ENCODE measurements at places on chromosomes 5 and 9. TPM values are rescaled to one million over a fixed set of nuclear protein-coding genes. Genes with fewer than 3 reads are reported as not detected.

GRCh38 chr9:124511891-124512805, 4.9 kb upstream of the NR5A1 start:
- DNase-seq = no peak

Gene MYO10
- polyA plus RNA-seq = 39.9 TPM

Gene SLC34A1
- polyA plus RNA-seq = not detected

GRCh38 chr9:97405551-97405950, 6.3 kb upstream of the TDRD7 start:
- no peak for DNase-seq

Gene GALNT12
- 2.3 TPM for polyA plus RNA-seq

GRCh38 chr9:86966852-86967511, 19.7 kb upstream of the GAS1 start:
- DNase-seq = no peak

Gene GRPEL2
- polyA plus RNA-seq = 6.2 TPM

- peak; percentile 67 for DNase-seq
These were observed 90.7 kb upstream of the DHFR start for GRCh38 chr5:80745490-80745889.

DNA sequence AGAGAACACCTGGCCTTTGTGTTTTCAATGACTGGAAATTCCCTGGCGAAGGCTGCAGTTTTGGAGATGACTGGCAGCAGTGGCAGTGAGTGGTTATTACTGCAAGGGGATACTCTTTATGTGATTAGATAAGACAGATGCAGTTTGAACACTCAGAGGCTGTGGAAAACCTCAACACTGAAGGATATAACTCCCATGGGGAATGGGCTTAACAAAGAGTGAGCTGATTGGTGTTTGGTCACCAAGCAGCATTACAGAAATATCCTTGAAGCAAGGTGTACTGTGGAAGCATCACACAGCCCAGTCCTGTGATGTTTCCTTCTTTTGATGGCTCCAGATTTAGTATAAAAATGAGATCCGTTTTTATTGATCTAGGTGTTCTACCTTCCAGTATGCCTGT, 490.7 kb upstream of the PTPRD start:
- DNase-seq = no peak

GRCh38 chr9:97502222-97502983, 937 bp downstream of the TMOD1 start:
- DNase-seq = no peak

GRCh38 chr5:176355400-176356178, 6.0 kb downstream of the KIAA1191 start:
- no peak for DNase-seq

DNA sequence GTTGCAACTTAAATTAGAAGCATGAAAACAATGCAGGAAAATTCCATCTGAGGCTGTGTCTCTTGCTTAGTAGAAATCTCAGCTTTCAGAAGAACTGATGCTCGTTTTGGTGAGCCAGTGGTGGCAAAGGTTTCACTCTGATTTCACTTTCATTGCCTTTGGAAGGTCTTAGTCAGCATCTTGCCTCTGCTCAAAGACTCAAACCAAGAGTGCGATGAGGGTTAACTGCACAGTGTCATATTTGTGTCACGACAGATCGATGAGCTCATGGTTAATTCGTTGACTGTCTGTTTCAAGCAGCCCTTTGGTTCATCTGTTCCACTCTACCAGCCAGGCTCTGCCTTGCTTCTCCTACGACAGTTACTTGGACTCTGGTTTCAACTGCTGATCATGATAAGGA, 331.3 kb upstream of the KIF2A start:
- DNase-seq = no peak

Gene CCDC183
- polyA plus RNA-seq = 0.29 TPM

- DNase-seq = no peak
These were observed 172.1 kb downstream of the PPP2R2B start for GRCh38 chr5:146706321-146706972.

DNA sequence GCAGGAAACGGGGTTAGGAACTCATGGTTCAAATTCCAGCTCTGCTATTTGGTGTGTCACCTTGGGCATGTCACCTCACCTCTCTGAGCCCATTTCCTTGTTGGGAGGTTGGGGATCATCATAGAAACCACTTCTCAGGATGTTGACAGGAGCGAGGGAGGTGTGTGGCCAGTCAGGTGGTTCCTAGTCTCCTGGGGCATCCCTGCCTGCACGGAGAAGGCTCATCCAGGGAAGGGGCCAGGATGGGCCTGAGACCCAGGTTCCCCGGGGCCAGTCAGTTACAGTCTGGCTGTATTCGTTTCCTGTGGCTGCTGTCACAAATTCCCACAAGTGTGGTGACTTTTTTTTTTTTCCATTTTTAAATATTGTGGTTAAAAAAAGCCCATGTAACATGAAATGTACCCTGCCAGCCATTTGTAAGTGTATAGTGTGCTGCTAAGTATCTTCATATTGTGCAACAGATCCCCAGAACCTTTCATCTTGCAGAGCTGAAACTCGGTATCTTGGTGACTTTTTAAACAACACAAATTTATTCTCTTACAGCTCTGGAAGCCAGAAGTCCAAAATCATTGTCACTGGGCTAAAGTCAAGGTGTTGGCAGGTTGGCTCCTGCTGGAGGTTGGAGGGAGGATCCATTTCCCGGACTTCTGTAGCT, 78.7 kb upstream of the UNC5A start:
- DNase-seq = no peak

DNA sequence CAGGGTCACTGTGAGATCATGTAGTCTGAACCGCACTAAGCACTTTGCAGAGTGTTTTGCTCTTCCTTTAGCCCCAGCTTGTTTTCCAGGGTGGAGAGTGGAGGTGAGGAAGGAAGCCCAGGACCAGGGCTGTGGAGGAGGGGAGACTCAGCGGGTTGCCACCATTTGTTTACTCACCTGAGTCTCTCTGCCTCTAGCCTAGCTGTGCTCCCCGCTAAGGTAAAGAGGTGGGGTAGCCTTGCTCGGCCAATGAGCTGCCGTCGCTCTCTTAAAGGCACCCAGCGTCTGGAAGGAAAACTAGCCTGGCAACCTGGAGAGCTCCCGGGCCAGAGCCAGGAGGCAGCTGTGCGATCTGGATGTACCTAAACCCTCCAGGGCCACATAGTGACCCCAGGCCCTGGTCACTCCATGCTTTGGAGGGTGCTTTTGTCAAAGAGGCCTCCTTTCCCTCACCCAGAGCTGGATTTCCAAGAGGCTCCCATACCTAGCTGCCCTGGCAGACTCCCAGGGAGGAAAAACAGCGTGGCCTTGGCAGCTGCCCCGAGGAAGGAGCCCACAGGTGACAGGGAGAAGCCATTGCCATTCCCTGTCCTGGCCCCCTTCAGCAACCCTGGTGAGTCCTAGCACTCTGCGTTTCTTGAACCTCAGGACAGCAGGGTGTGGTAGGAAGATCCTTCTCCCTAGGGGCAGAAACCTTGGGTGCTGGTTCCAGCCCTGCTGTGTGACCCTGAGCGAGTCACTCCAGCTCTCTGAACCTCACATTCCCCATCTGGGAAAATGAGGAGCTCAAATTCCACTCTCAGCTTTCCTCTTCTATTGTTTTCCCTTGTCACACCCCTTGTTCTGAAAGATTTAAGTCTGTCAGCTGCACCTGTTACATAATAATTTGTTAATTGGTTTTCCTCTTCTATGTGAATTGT, 42.4 kb upstream of the LARP1 start:
- DNase-seq = no peak

DNA sequence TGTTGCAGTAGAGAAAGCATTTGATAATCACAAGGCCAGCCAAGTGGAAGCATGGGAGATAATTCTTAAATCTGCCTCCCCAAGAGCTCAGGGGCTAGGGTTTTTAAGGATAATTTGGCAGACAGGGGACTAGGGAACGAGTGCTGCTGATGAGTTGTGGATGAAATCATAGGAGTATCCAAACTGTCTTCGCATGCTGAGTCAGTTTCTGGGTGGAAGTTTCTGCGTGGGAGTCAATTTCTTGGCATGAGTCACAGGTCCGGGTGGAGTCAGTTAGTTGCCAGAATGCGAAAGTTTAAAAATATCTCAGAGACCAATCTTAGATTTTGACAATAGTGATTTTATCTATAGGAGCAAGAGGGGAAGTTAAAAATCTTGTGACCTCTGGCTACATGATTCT, 112.6 kb downstream of the TMC1 start:
- DNase-seq = peak; percentile 53

GRCh38 chr5:174378121-174378874, 332.8 kb downstream of the NSG2 start:
- DNase-seq = no peak

GRCh38 chr5:2300421-2300820, 417.7 kb upstream of the IRX4 start:
- no peak for DNase-seq

DNA sequence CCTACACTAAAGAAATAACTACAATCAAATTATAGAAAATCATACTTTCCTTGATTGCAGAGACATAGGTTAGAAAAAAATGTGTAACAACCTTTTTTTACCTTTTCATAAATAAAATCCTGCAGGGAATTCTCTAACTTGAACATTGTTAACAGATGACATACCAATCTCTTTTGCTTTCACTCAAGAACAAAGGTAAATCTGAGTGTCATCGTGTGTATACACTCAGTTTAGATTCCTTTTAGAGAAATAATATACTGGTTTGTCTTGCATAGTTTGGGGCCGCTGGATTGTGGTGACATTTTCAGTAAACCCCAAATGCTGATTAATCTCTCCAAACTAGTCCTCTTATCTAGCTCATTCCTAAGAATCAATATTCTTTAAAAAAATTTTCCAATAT, 20.8 kb upstream of the MTAP start:
- DNase-seq = no peak

DNA sequence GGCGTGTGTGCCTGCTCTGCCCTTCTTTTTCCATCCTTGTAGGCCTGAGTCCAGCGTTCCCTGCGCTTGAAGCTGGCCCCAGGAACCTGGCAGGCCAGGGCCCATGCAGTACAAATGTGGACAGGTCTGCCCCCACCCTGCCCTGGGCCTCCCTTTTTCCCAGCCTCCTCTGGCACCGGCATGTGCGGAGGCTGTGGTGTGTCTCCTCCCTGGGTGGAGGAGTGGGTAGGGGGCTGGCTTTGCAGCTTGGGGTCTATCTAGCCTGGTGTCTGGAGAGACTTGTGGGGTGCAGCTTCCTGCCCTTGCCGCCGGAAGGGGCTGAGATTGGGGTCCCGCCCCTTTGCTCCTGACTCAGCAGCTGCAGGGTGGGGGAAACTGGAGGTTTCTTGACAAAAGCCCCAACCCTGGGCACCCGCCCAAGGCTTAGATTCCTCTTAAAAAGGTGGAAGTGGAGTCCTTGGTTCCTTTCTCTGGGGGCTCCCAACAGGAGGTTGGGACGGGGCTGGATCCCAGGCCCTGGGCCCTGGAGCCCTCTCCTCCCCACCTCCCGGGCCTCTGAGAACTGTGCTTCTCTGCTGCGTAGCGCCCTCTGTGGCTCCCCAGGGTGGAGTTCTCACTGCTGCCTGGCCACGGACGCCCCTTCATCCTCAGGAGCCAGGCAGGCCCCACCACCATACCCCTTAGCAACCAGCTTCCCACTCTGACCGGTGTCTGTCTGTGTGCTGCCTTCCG, 18.0 kb downstream of the RXRA start:
- peak; percentile 9 for DNase-seq

Gene FGFR4
- 2.4 TPM for polyA plus RNA-seq
